Activated T-helper 1 cell treated with anti-CD3 and anti-CD28 coated beads, Interleukin-12 subunit alpha, Interleukin-12 subunit beta, Interleukin-2, Interleukin-4 antibody, amounts not matched to agents 30 ng/mL and 10 ng/mL and 1 ng/mL, durations not matched to agents 14 hours and 24 hours and 36 hours (primary cell): ENCODE measurements at places on chromosomes 13 and 19. TPM values are rescaled to one million over a fixed set of nuclear protein-coding genes. Genes with fewer than 3 reads are reported as not detected.

Gene UGGT2
- 0.26 TPM in 1 of 2 replicates, not detected in the other for total RNA-seq

Gene SIGLEC9
- 0.29 and 0.42 TPM in 2 replicates for total RNA-seq

Gene ERICH4
- total RNA-seq = not detected in 2 replicates

Gene STARD13
- 6.9 and 7.2 TPM in 2 replicates for total RNA-seq

- no peak for DNase-seq
These were observed 835.0 kb upstream of the PCDH20 start for GRCh38 chr13:62250501-62251201.

DNA sequence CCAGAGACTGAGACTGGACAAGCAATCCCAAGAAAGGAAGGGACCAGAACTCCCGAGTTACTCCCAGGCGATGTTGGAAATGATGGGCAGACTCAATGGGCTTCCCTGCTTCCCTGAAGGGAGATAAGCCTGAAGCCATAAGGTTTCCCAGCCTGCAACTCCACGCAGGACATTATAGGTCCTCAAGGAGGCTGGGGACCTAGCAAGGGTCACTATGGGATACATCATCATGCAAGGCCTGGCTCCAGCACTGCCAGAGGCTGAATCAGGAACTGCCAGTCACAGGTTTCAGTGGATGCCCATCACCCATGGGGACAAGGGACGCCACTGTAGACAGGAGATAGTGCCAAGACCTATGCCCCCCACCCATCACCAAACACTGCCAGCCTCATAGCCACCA lies 338.7 kb downstream of the IRS2 start:
- DNase-seq = no peak

GRCh38 chr13:26541678-26542568 lies 15.6 kb upstream of the WASF3 start:
- DNase-seq = no peak

DNA sequence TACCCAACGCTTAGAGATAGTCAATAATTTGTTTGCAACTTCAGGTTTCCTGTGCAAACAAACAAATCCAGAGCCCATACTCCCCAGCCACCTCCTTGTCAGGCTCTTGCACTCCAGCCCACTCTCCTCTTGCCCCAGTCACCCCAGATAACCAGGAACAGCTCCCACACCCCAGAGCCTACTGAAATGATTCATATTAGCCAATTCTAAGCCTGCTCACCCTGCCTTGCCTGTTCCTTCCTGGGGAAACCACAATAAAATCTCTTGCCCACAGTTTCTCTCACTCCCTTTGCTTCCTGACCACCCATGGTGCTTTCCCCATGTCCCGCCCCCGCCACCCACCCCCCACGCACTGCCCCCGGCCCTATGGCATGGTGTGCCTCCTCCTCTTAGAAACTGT lies 3.8 kb upstream of the ACTL9 start:
- DNase-seq = peak; percentile 28
